Mesenchymal stem cell (in vitro differentiated cells and primary cell): ENCODE measurements at places on chromosomes 4 and X.

GRCh38 chrX:86830685-86831084, 682.4 kb downstream of the DACH2 start:
- DNase-seq: no peak

DNA sequence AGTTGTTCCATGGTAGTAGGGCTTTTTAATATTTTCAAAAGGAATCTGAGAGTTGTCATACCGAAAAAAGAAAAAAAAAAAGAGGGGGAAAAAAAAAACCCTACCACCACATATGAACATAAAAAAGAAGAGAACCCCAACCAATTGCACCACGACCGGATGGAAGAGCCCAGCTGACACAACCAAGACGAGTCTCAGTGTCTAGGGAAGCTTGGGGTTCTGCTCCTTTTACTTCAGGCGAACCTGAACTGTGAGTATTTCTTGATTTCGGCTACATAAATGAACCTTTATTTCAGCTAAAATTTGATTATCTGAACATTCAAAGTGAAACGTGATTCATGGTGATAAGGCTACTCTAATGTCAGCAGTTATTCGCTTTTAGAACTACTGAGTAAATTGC, at the start of gene GPR34:
TSS of gene GPR34 (plus strand) at position 139 of the 400 bp plus-strand sequence. CDS start 6,661 bp downstream, outside the sequence.
- no peak for DNase-seq

GRCh38 chr4:156313497-156313896, 359.8 kb upstream of the CTSO start:
- no peak for DNase-seq

DNA sequence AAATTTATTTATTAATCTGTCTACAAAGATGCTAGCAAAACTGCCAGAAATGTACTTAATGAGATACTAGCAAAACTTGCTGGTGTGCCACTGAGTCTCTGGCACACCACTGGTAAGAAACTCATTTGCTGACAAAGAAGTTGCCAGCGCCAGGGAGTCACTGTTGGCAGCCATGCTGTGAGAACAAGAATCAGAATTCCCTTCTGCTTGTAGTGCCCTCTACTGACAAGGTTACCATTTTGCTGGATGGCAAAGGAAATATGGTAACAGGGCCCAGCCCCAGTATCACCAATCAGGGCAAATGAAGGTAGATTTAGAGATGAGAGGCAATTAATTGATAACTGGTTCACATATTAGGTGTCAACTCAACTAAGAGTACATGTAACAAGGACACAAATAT, 750.1 kb upstream of the ADGRL3 start:
- DNase-seq: no peak

- no peak for DNase-seq
These were observed 60.0 kb upstream of the LNX1 start for GRCh38 chr4:53651156-53651735.

DNA sequence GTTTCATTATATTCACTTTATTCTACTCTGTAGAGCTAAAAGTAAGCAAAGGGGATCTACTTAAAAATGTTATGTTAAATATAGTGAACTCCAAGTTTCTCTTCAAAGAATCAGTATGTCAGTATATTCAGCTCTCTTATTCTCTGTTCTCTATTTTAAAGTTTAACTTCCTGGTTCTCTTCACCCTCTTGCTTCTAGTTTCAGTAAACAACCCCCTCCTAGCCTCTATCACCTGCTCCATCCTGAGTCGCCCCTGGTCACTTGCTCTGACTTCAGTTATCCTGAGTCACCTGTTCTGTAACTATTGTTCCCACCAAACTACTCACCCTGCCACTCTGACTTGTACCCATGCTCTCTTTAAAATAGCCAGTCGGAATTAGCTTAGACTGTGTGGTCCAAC, 180.9 kb upstream of the AADAT start:
- DNase-seq: no peak

DNA sequence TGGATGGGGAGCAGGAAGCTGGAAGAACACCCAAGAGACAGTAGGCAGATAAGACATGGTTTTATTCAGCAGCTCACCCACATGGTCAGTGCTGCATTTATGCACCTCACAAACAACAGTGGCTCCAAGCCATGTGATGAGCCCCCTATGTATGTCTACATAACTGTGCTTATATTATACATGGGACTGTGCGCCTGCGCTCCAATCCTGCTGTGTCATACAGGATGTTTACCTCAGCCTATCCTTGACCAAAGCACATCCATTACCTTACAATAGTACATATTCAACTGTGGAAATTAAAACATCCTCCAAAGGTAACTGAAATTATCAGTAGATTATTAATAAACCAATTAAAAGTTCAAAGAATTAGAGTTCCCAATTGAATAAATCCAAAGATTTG, 44.1 kb upstream of the SGMS2 start:
- no peak for DNase-seq

GRCh38 chr4:158912390-158912789, 143.6 kb downstream of the FNIP2 start:
- DNase-seq: no peak

- DNase-seq: no peak
These were observed 182.4 kb upstream of the CXXC4 start for GRCh38 chr4:104677116-104677515.

- no peak for DNase-seq
These were observed 70.1 kb upstream of the SH3RF1 start for GRCh38 chr4:169340834-169341233.

GRCh38 chrX:13917507-13917906, 100.6 kb upstream of the GPM6B start:
- no peak for DNase-seq

DNA sequence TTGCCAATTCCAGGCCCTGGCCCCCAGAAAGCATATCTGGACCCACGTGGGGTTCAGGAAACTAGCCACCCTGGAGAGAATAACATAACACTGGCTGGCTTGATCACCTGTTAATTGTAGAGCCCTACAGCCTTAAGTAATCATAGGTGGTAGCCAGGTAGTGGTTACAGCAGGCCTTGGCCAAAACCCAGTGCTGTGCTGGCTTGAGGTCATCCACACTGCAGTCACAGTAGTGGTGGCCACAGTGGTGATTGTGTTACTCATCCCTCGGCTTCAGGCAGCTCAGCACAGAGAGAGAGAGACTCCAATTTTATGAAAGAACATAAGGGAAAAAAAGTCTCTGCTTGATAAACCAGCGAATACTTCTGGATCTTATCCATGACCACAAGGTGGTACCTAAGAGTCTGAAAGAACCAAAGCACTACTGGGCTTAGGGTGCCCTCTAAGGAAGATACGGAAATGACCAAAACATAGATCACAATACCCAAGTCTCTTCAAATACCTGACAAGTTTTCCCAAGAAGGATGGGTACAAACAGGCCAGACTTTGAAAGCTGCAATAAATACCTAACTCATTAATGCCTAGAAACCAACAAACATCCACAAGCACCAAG, 46.6 kb upstream of the CDX4 start:
- no peak for DNase-seq

DNA sequence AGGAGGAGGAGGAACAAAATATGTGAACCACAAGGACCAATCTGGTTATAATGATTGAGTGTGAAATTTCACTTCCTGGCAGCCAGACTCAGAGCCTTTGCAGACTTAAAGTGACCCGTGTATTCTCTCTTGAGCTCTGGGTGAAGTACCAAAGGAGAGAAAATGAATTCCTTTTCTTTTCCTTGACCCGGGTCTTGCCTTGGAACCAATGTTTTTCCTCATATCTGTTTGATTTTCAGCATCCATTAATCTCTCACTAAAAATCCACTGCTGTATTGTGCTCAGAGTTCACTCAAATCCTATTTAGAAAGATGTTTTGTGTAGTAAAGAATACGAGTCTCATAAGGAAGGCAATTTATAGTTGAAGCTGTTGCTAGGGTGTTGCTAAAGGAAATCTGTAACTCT, 78.3 kb upstream of the C1QTNF7 start:
- DNase-seq: no peak
